ENCODE measurements at places on chromosomes 5 and 9.

GRCh38 chr9:120375316-120375715, 204.7 kb downstream of the CDK5RAP2 start:
- no peak for DNase-seq

GRCh38 chr9:94672811-94673487, 33.6 kb upstream of the FBP1 start:
- DNase-seq, result peak; percentile 84

DNA sequence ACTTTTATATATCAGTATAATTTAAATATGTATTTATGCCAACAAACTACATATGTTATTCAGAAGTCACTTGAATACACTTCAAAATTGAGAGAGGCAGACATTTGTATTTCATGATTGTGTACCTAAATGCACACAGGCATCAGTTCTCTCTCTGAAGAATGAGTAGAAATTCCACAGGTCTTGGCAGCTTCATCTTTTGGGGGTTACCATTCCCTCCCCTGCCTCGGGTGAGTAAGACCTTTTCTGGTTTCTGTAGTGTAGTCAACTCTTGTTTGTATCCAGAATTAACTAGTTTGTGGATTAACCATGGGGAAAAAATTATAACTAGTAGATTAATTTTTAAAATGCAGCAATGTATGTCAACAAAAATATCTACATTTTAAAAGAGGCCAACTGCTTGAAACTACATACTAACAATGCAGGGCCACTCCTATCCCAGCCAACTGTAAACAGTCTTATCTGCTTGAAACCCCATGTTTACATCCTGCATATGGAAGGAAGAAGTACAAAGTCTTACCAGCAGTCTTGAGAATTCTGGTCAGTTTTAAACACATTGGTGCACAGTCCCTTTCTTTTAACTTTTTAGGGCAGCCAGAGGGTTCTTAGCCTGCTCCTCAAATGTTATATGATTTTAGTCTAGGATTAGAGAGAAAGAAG, 339.6 kb upstream of the KIF2A start:
- DNase-seq, result peak; percentile 25

- no peak for DNase-seq
Observed at GRCh38 chr5:79111960-79112702, 522 bp downstream of the BHMT start.

GRCh38 chr9:14127656-14128055, 186.3 kb downstream of the NFIB start:
- DNase-seq, result no peak

DNA sequence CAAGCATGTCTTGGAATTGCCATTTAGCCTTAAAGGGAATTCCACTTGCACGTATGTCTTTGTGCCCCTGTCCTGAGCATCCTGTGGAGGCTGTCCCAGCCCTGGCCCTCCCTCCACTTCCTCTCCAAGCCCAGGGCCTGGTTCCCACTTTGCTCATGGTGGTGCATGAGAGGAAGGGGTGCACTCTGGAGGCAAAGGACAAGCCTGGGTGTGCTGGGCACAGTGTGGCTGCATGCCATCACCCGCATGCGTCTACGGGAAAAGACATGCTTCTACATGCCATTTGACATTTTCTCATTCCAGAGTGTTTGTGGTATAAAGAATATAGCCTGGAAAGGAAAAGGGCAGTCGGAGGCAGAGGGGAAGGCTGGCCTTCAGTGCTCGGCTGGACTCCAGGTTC, 7.2 kb upstream of the IRX2 start:
- no peak for DNase-seq

- peak; percentile 62 for DNase-seq
Observed at GRCh38 chr5:119049824-119050449, 20.9 kb upstream of the DMXL1 start.

GRCh38 chr9:28120626-28121025, 547.3 kb upstream of the C9orf72 start:
- DNase-seq, result no peak

DNA sequence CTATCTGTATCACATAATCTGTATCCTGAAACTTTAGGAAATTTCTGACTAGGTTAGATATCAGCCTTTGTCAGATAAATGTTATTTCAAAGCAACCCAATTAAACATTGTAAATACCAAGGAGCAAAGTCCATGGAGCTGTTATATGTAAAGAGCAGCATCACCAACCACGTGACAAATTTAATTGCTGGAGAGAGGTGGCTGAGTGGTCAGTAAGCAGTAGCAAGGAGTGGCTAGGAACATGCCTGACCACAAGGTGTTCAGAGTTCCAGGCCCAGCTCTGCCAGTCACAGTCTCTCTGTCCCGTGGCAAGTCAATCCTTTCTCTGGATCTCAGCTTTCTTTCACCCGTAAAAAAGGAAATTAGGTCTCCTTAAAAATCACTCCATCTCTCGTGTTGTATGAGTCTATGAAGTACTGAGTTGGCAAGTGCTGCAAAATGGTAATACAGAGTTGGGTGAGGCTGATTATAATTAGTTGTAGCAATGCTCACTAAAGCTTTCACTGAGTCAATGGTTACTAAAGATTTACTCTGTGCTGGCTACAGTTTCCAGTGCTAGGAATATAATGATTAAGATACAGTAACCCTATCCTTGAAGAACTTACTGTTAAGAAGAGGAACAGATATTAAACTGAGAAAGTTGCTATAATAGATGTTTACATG, 166.1 kb downstream of the GNAQ start:
- no peak for DNase-seq
